CD4-positive, alpha-beta T cell treated with Interleukin-4 for 1 hour (primary cell): ENCODE measurements at places on chromosomes 5 and 9.

GRCh38 chr9:37466037-37466709 lies 923 bp upstream of the ZBTB5 start:
- DNase-seq, result peak; percentile 18

GRCh38 chr9:110114086-110114858 lies 93.7 kb downstream of the C9orf152 start:
- DNase-seq, result no peak

GRCh38 chr5:75405296-75405695 lies 68.3 kb downstream of the HMGCR start:
- DNase-seq, result no peak

GRCh38 chr9:129989740-129990139 lies 53.2 kb downstream of the FNBP1 start:
- no peak for DNase-seq

GRCh38 chr9:126423916-126424185 lies 97.2 kb downstream of the MVB12B start:
- DNase-seq, result no peak

GRCh38 chr9:113929634-113930389 lies 53.7 kb downstream of the ZNF618 start:
- DNase-seq, result no peak

DNA sequence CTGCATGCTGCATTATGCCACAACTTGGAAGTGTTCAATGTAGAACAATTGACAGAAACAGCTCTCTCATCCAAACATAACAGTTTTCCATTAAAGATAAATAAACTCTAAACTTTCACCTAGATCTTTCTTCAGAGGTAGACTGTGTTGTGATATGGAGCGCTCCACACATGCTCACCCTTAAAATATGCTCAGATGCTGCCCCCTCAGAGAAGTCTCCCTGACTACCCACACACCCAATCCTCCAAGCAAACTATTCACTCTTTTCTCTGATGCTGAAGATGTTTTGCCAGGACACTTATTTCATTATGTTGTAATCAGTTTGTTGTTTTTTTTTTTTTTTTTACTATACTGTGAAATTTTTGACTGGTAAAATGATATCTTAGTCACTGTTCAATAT lies 206.6 kb upstream of the RASA1 start:
- DNase-seq, result no peak

DNA sequence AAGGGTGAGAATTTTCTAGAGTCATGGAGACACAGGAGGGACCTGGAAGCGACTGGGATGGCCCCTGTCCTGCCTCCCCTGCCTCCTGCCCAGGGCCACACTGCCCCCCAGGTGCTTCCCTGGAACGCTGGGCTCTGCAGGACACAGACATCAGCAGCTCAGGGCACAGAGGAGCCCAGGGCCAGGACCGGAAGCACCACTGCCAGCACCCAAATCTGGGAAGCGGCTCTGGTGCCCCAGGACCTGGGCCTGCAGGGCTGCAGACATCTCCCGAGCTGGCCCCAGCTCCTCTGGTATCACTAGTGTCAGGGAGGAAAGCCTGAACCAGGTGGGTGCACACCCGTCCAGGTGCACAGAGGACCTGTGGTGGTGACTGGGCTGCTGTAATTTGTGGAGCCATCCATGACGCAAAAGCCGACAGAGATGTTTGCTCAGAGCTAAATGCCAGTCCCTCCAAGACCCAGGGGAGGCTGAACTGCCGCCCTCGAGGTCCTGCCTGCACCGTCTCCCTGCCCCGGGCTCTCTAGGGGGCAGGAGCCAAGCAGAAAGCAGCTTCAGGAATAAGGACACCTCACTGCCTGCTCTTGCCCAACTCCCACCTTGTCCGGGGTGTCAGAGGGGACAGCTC lies 46.0 kb upstream of the SIMC1 start:
- no peak for DNase-seq

DNA sequence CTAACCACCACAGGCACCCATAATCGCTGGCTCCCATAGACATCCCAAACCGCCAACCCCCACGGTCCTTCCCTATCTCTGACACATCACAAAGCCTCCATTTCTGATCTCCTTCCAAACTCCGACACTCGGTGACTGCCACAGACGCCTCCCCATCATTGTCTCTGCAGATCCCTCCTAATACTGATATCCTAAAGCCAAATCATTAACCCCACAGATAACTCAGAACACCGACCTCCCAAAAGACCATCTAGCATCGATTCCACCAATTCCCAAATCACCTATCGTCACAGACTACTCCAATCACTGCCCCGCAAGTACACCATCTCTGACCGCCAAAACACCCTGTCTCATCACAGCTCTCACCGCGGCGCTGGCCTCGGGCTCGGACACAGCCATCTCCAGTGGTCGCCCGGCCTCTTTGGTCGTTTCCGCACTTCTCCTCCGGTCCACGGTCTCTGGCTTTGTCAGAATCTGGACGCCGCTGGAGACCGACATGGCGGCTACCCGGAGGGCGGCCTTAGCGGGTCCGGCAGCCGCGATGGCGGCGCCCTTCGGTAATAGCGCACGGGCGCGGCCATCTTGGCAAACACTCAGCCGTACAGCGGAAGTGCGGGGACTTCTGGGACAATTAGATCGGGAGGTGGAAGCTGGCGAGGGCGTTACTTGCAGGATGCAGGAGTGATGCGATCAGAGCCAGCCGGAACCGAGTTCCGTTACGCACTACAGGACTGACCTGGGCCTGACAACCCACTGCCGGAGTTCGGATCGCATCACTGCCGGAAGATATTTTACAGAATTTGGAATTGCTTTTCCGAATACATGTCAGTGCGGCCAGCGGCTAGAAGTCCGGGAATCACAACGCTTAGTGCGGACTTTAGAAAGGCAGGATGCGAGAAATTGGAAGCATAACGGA lies at the start of gene ZFP37:
Gene ZFP37 (minus strand): TSS at position 534 of the 916 bp plus-strand sequence. CDS start 36 bp downstream, at position 498.
- peak; percentile 84 for DNase-seq

DNA sequence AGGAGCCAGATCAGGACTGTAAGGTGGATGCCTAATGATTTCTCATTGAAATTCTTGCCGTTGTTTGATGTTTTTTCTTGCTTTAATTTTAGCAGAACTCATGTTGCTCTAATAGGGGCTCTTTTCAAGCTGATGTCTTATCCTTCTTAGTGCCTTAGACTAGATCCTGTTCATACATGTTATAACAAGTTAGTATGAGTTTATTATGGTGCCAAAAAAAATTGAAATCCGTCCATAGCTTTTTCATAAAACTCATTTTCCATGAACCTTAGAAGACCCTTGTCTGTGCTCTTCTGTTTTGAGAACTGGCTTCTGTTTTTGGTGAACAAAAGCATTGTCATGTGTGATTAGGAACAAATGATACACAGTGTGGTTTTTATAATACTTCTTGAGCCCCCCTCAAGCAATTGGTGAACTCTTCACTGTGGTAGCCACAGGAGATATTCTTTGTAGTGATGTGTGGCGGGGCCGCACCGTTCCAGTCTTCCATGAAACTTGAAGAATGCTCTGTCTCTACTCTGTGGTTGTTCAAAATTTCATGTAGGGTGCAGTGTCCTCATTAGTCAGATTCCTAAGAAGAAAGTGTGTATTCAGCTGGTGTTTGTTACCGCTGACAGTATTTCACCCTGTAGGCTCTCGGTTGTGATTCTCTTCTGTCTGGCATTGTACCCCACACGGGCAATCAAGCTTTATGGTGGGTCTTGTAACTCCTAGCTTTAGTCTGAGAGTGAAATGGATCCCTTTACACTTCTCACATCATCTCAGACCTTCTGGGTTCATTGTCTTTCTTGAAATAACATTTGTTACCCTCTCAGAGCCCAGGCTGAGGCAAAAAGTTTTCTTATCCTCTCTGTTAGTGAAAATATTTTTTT lies 10.7 kb downstream of the OTULIN start:
- DNase-seq, result no peak

- DNase-seq, result no peak
Observed at GRCh38 chr9:90774071-90774470, 27.5 kb upstream of the SYK start.

DNA sequence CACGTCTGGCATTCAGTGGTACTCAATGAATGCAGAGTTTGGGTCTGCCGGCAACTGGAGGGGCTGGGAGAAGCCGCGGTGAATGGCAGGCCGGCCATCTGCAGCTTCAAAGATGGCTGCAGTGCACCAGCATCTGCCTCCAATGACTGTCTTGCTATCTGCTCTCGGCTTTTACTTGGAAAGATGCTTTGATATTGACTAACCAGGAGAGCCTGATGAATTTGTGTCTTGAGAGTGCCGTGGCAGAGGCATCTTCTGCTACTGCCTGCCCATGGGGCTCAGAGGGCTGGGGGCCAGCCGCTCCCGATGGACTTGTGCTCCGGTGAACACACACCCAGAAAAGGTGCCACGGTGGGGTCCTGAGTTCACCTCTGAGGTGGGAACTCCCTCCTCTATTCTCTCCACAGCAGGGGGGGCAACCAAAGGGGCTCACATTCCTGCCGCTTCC lies 164.5 kb downstream of the COL23A1 start:
- no peak for DNase-seq

DNA sequence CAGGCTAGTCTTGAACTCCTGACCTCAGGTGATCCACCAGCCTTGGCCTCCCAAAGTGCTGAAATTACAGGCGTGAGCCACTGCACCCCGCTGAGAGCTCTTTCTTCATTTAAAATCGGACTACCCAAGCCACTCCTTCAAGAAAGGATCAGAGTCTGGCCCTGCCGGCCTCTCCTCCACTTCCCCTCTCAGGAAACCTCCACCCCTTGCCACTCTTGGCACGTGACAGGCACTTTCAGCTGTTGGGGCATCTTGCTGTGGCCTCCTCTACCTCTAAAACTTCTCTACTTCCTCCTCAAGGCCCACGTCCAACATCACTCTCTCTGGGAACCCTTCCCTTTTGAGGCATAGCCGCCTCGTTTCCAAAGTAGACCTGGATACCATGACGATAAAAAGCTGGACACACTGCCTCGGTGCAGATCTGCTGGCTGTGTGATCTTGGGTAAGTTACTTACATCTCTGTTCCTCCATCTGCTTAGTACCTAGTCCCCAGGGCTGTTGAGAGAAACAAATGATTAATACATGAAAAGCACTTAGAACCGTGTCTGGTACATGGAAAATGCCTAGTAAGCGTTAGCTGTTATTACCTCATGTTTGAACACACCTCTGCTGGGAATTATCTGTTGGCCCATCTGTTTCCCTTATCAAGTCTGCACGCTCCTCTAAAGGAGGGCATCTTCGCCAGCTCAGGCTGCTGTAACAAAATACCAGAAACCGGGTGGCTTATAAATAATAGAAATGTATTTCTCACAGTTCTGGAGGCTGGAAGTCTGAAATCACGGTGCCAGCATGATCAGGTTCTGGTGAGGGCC lies 55.3 kb downstream of the SMIM23 start:
- DNase-seq, result peak; percentile 32

- DNase-seq, result no peak
Observed at GRCh38 chr5:76467216-76467615, 64.1 kb downstream of the IQGAP2 start.

- DNase-seq, result no peak
Observed at GRCh38 chr5:60851626-60852025, 7.6 kb upstream of the ELOVL7 start.

- DNase-seq, result no peak
Observed at GRCh38 chr5:171201310-171201709, 107.7 kb upstream of the TLX3 start.

DNA sequence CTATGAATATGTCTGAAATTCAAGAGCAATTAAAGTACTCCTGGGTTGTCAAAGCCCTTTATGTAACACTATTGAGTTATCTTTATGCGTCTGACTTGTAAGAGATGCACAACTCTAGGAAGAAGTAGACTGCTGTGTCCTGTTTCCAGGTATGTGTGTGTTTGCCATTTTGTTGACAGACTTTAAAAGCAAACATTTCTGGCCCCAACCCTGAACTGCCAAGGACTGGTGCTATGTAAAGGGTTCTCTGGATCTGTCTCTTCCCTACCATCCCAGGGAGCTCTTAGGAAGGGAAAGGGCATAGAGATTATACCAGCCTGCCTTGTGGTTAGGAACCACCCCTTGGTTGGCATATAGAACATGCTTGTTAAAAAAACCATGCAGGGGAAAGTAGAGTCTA lies 12.1 kb downstream of the SLC22A5 start:
- no peak for DNase-seq

- DNase-seq, result no peak
Observed at GRCh38 chr5:98321361-98321760, 452.1 kb upstream of the RGMB start.

GRCh38 chr9:98342098-98342819 lies 86.8 kb upstream of the TBC1D2 start:
- DNase-seq, result no peak

- no peak for DNase-seq
Observed at GRCh38 chr5:148820461-148821395, 5.7 kb upstream of the ADRB2 start.

GRCh38 chr5:41649659-41650058 lies 139.3 kb upstream of the PLCXD3 start:
- DNase-seq, result no peak

DNA sequence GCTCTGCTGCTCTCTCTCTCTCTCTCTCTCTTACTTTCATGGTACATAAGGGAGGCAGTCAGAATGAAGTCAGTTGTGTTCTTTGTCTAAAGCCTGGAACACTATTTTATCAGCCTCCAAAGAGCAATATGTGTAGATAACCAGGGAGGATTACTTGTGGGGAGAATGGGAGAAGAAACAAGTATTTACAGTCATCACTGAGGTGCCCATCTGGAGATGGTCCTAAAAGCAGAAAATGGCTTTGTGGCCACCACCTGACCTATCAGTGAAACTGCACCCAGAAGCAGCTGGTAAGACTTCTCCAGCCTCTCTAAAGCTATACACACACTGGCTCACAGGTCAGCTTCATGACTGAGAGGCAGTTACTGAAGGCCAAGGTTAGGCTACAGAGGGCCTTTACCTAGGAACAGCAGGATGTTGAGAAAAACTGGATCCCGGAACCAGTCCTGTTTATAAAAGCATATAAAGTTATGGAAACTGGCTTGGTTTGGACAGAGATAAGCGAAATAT lies 75.1 kb downstream of the MRPS27 start:
- DNase-seq, result no peak

DNA sequence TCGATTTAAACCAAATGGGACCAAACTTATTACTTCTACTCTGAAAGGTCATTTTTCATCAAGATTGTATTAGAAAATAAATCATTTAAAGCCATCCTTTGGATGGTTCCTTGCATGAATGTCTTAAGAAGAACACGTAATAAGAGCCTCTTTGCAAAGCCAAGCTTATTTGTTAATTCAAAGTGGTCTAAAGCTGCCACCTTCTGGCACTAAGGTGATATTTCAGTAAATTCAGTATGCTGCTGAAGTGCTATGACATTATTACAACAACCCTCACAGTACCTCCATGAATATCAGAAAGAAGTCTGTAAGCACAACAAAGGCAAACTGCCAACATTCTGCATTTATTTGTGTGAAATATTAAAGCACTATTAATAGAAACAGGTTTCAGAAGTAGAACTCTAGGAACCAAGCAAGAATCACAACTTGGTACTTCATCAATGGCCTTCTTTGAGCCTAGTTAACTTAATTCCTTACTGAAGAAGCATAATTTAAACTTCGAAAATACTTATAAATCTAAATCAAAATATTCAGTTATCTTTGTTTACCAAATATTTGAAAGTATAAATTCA lies 53.1 kb upstream of the TYRP1 start:
- no peak for DNase-seq
